ENCODE measurements at places on chromosomes 11 and 22.

DNA sequence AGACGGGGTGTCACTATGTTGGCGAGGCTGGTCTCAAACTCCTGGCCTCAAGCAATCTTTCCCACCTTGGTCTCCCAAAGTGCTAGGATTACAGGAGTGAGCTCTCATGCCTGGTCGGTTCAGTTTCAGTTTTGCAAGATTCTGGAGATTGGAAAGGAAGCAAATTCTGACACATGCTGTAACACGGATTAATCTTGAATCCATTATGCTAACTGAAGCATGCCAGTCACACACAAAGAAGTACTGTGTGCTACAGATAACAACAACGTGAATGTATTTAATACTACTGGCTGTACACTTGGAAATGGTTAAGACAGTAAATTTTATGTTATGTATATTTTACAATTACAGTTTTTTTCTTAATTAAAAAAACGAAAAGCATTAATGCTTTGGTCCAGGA lies 107.6 kb downstream of the MED15 start:
- no peak for DNase-seq

GRCh38 chr22:49449377-49449776 lies 378.3 kb downstream of the BRD1 start:
- DNase-seq: no peak

DNA sequence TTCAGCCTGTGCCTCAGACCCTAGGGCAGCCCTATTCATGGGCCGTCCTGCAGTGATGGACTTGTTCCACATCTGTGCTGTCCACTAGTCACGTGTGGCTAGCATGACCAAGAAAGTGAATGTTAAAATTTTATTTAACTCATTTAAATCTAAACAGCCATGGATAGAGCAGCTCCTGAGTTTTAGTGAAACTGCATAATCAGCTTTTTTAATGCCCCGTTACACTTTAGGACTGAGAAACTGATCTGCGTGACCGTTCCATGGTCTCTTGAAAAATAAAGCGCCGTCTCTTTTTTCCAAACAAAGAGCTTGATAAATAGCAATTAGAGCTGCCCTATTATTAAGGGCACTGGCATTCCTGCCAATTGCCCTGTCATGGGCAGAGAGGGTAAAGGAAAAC lies 76.5 kb upstream of the SNX19 start:
- DNase-seq: no peak

- DNase-seq: no peak
Measured at GRCh38 chr11:91653079-91653754, 571.4 kb upstream of the FAT3 start.

DNA sequence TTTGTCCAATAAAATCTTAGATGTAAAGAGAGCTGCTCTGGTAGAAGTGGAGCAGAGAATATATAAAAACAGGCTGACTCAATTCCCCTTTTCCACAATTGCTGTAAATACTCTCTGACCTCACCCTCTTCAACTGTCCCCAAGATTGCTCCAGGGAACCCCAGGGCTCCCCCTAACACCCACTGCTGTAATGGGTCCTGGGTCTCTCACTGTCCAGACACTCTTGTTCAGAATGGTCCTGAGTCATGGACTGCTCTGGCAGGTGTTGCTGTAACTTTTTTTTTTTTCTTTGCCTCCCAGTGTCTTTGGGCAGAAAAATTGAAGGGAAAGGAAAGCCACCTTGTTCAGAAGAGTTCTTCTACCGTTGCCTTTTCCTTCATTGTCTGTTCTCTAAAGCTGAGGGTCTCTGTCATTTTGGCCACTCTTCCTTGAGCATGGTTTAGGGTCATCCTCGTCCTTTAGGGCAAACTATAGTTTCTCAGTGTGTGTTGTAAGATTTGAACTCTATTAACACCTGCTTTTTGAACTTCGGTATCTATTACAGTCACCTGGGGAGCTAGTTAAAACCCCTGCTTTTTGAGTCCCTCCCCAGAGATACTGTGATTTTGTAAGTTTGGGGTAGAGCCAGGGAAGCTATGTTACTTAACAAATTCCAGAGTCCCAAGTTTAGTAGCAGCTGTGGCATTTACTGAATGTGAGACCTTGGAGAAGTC lies 209.5 kb downstream of the NAV2 start:
- no peak for DNase-seq

GRCh38 chr22:44444341-44445306 lies 53.4 kb downstream of the RTL6 start:
- DNase-seq: no peak

DNA sequence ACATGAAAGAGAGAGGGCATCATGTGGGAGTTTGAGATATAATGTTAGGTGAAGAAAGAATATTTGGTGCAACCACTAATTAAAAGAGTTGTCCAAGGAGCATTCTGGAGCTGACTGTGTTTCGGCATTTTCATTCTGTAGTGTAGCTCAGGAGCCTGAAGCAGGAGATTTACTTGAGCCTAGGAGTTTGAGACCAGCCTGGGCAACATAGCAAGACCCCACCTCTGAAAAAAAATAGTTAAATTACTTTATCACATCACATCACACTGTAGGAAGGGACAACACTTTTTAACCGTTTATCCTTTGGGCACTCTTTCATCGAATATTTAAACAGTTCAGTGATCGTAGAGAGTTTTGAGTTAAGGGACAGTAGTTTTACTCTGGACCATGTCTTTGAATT lies 50.3 kb upstream of the SLC25A18 start:
- DNase-seq: no peak

- DNase-seq: no peak
Measured at GRCh38 chr22:48491451-48491941, 1336.2 kb downstream of the BRD1 start.

DNA sequence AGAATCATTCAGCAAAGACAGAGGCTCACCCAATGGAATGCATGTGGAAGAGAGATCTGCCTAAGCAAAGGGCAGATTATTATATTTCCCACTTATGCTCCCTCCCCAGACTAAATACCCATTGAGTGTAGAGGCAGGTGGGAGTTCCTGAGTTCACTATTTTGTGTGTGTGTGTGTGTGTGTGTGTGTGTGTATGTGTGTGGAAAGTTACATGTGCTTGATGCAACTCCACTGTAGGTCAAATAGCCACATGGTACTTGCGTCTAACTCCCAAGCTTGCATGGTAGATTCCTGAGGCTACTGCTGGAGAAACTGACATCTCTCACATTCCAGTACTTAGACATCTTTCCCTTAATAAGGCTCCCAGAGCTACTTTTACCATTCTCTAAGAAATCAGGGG lies 3.4 kb upstream of the COPB1 start:
- DNase-seq: no peak

- DNase-seq: no peak
Measured at GRCh38 chr11:34182921-34183685, 77.7 kb downstream of the NAT10 start.

DNA sequence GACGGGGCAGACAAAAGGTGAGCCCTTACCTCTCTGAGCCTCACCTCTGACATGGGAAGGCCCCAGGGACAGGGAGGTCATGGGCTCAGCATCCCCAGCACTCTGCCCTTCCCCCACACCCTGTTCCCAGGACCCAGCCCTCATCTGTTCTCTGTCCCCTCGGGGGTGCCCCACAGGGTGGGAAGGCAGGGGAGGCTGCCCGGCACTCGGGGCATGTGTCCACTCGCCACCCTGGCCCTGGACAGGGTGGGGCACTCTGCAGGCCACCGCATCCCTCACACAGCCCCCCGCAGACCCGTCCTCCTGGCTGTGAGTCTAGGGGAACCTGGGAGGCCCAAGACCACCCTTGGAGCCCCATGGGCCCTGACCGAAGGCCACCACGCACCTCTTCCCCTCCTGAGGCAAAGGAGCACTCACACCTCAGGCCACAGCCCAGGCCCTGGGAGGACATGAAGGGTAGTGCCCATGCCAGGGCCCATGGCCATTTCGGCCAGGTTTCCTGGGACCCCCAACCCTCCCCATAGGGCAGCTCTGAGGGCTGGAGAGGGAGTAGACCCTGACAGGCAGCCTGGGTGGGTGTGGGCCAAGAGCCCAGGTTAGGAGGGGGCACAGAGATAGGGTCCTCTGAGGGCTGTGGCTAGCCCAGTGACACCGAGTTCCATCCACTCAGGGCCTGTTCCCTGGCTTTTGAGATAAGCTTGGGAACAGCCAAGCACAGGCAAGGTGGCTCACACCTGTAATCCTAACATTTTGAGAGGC lies 193.1 kb downstream of the IGLL1 start:
- no peak for DNase-seq

- no peak for DNase-seq
Measured at GRCh38 chr22:30004694-30005093, 75.6 kb upstream of the HORMAD2 start.

GRCh38 chr11:113401718-113402117 lies 14.1 kb downstream of the ANKK1 start:
- no peak for DNase-seq

- no peak for DNase-seq
Measured at GRCh38 chr22:50531962-50532674, 2.3 kb upstream of the TYMP start.

GRCh38 chr22:35866651-35867050 lies 149.0 kb downstream of the APOL5 start:
- no peak for DNase-seq

- DNase-seq: no peak
Measured at GRCh38 chr11:112525270-112525669, 264.6 kb upstream of the PLET1 start.

GRCh38 chr22:37817705-37818408 lies 5.3 kb upstream of the GALR3 start:
- DNase-seq: peak; percentile 67

DNA sequence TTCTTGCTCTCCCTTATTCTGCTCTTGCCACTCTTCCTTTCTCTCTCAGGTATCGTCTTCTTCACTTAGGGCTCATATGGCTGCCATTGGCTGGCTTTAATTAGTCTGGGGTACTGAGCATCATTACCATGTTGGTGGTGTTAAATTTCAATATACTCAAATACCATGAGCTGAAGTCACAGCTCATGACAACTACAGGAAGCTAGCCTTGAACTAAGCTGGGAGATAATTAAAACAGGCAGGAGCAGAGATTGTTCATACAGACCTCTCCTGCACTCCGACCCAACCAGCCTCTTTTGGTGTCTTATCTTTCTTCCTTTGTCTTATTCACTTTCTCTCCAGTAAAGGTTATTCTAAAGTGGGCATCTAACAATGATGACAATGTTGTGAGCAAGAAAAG lies 130.9 kb upstream of the BLID start:
- no peak for DNase-seq

DNA sequence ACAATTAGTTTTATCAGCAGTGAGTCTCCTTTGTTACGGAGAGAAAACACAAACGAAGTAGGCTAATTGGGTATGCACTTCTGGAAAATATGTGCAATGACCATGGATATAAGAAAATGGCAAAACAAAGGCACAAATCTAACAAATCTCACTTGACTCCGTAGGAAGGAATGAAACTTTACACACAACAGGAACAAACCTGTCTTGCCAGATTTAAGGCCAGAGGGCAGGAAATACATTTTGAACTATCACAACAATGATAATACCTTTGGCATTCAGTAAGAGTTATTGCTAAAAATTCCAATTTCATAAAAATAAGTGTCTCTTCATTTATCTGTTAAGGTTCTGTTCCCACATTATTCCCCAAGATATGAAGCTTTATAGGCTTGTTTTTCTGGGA lies 36.6 kb downstream of the SLC25A17 start:
- no peak for DNase-seq

- DNase-seq: no peak
Measured at GRCh38 chr11:128180441-128181087, 406.8 kb downstream of the ETS1 start.
